ENCODE measurements at places on chromosomes 5 and 9.

DNA sequence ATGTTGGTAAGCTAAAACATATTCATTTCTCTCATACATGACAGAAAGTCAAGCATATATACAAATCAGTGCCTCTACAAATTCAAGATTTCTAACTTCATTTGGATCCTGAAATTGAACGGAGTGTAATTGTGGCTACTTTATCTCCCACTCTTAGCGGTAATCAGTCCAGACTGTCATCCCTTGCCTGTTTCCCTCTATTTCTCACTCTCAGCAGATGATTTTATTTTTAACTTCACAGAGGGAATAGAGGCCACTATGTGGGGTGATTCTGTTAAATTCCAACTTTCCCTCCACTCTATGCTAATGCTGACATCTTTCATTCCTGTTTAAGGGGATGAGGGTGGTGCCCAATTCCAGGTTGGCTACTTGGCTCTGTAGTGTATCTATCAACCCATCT lies 153.8 kb upstream of the KCNN2 start:
- no peak for DNase-seq

- DNase-seq: no peak
Observed at GRCh38 chr5:86970361-86970760, 297.3 kb upstream of the RASA1 start.

DNA sequence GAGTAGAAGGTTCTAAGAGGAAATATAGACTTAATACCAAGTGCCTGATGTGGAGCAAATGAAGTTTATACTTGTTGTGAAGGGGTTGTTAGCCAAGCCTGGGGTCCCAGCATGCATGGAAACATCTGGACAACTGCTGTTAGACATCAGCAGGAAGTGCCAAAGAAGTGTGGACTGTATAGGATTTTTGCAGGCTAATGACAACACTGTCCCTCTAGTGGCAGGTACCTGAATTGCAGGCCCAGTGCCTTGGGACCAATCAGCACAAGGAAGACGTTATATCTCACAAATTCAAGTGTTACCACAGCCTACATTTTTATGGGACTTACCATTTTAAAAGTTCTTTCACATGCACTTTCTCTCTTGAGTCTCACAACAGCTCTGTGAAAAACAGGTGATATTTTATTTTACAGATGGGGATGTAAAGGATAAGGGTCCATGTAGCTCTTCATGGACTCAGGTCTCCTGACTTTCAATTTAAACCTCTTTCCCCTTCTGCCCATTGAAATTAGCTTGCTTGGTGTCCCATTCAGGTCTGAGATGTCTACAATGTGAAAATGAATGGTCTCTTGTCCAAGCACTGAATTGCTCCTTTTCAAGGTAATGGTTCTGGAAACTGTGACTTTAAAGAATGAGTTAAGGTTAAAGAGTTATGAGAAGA lies 89.0 kb upstream of the MAP1B start:
- DNase-seq: peak; percentile 26

DNA sequence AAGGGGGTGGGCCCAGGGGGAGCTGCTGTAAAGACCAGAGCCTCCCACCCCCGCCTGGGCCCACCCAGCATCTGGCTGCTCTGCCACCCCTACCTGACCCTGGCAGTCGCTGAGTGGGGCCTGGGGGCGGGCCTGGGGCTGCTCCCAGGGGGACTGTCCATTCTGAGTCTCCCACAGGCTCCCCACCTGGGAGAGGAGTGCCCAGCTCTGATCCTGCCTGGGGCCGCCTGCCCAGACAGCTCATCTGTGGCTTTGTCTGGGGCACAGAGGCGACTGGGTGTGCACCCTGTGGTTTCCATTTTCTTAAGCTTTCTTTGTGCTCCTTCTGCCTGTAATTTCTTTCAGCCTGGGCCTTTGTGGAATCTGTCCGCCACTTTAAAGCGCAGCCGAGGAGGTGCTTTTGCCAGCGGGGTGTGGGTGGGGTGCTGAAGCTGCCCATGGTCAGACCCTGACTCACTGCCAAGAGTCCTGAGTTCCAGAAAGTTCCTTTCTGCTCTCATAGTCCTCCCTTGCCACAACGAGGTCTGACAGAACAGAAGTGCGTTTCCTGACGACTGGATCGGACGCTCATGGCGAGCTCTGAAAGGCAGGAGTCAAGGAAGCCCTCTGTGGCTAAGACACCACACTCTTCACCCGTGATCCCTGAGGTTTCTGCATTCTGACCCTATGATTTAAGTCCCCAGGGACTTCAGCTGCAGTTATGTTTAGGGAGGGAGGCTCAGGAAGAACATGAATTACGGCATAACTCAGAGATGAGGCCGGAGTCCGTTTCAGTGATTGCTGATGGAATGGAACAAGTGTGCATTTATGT lies 225.0 kb downstream of the FANCC start:
- DNase-seq: no peak

DNA sequence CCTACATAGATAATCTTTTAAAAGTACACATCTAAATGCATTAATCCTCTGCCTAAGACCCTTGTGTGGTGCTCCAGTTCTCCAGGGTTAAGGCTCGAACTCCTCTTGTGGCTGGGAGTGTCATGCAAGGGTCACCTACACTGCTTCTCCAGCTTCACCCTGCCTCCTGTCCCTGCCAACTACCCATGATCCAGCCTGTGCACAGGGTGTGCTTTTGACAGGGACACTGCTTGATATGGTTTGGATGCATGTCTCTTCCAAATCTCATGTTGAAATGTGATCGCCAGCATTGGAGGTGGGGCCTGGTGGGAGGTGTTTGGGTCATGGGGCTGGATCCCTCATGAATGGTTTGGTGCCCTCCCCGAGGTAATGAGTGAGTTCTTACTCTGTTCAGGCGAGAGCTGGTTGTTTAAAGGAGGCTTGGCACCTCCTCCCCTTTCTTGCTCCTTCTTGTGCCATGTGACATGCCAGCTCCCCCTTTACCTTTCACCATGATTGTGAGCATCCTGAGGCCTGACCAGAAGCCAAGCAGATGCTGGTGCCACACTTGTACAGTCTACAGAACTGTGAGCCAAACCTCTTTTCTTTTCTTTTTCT lies 48.5 kb downstream of the SLC22A5 start:
- DNase-seq: no peak

- DNase-seq: no peak
Observed at GRCh38 chr9:109149089-109149488, 18.0 kb downstream of the FRRS1L start.

DNA sequence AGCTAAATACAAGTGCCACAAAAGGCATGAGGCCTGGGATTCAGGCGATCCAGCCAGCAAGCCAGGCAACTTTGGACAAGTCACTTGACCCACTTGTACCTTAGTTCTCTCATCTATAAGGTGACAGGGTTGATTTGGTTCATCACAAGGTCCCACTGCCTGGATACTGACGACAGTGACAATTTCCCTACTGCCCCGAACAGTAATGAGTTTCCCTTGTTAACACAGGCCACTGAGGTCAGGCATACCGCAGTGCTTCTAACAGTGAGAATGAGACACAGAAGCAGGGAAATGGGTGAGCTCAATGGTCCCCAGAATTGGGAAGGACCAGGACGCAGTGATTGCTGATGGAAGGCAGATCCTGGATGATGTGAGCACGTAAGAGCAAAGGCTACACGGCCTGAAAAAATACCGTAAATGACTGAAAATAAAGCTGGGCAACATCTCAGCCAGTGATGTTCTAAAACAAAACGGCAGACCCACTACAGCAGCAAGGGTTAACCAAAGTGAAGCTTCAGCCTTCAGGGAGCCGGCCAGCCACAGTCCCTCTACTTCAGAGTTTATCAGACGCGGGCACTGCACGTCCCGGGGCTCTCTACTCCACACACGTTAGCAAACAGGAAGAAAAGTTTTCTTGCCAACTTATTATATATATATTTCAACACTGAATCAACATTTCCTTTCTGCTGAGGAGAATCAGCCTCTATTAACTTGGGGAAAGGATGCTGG lies 846 bp downstream of the MGAT1 start:
- no peak for DNase-seq

DNA sequence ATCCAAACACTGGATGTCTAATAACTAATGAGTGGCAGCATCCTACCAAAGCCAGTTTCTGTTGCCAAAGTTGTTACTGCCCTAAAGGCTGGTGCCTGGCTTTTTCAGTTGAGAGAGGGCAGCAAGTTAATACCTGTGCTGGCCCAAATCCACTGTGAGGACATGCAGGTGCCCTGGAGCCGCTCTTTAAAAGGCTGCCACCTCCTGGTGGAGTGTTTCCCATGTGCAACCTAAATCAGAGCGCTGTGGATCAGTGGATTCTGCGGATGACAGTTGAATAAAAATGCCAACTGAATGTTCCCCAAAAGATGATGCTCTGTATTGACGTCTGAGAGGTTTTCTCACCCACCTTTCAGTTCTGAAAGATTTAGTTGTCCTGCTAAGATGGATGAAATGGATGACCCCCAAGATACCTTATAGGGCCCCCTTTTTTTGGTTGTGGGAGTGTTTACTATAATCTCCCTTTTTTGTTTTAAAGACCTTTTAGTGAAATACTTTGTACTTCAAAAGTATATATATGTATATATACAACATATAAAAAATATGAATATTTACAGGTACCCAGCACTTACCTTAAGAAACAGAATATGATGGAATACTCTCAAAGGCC lies 146.4 kb downstream of the EGFLAM start:
- no peak for DNase-seq

- no peak for DNase-seq
Observed at GRCh38 chr5:14266686-14267085, 123.5 kb downstream of the TRIO start.

DNA sequence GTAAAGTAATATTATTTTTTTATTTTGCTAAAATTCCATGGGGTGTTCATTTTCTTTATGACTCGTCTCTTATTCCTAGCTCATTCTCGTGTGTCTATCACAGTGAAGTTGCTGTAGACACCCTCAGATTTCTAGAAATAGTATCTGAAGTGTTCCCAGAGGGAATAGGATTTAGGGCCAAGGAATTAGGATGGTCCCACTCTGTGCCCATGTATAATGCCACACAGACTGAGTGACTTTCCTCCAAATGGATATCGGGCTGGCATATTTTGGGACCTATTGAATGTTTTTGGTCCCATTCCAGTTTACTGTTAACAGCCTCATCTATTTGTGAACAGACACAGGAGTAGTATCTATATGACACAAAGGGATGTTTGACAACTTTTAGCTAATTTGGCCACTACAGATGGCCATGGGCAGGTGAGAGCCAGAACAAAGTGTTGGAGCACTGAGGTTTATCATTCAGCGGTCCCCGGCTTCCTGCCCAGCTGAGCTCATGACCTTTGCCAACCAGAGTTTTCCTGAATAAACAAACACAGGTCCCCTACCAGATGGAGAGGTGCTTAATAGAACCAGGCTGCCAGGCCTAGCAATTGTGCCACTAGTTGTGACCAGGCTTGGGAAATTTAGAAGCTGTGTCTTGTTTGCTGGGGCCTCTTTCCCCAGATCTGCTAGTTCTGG lies 46.9 kb downstream of the MAP1B start:
- no peak for DNase-seq

GRCh38 chr5:168047043-168047668 lies 244.3 kb upstream of the WWC1 start:
- no peak for DNase-seq

GRCh38 chr9:31119890-31120454 lies 1264.5 kb upstream of the ACO1 start:
- DNase-seq: peak; percentile 1

GRCh38 chr5:115531787-115532367 lies 12.7 kb downstream of the FEM1C start:
- DNase-seq: no peak

DNA sequence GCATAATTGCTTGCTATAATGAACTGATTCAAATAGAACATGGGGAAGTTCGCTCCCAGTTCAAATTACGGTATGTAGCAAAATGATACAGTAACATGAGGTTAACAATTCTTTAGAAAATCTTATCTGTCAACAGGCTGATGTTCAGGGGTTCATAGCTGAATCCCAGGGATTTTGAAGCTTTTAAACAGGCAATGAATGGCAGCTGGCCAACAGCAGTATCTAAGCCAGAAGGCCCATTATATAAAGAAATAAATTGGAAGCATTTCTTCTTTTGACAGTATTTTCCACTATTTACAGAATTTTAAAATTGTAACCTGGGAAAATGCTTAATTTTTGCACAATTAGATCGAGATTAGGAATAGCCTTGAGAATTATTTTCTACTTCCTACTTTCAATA lies 126.8 kb downstream of the PDE8B start:
- no peak for DNase-seq

DNA sequence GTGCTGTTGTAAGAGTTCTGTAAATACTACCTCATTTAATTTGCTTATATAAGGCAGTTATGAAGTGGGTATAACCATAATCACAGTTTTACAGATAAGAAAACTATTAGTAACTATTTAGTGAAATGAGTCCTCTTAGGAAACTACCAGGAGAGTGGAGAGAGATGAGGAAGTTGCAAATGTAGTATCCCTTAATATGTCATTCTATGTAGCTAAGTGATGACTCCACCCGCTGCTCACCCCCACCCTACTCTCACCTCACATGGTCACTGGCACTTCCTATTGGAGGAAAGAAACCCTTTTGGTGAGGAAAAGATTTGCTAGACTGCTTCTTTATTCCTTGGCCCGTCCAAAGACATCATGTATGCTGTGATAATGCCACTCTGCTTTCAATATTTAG lies 241.8 kb upstream of the SLC24A2 start:
- DNase-seq: no peak

- no peak for DNase-seq
Observed at GRCh38 chr5:126753227-126753626, 23.7 kb upstream of the LMNB1 start.

- no peak for DNase-seq
Observed at GRCh38 chr5:61353293-61353692, 21.2 kb downstream of the ZSWIM6 start.

DNA sequence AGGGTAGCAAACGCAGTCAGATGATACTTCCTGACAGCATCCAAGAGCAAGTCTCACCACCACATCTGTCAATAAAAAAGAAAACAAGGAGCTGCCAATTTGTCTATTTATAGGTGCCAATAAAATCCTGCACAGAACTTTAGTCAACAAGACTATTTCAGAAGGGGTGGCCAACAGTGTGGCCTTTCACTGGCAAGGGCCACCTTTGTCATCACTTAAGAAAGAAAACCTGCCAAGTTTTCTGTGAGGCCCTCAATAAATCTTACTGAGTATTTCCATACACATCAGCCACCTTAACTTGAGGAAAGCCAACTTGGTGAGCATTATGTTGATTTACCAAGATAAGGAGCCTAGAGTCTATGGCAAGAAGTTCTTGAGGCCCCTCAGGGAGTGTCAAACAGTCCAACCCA lies 312.3 kb downstream of the ENC1 start:
- no peak for DNase-seq

DNA sequence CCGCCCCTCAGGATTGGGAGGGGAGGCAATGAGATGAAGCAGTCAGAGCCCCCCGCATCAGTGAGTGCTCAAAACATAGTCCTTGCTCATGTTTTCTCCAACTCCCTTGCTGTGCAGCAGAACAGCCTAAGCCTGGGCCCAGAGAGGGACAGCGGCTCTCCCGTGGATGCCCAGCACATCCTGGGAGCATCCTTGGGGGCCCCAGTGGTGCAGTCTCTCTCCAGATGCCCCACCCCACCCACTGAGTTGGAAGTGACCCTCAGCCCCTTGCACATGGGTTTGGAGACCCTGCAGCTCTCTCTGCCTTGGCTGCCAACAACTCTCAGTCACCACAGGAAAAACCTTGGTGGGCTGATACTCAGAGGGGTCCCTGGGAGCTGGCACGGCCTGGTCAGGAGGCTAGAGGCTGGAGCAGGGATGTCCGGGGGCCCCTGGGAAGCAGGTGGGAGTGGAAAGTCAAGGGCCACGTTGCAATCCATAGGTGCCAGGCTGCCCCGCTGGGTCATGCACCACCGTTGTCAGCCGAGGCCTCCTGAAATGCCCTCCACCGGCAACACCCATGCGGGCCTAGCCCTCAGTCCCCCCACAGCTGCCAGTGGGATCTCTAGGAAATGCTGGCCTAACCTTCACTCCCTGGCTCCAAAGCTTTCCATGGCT lies 242.5 kb downstream of the PBX3 start:
- no peak for DNase-seq

Data from stimulated activated CD8-positive, alpha-beta memory T cell treated with anti-CD3 and anti-CD28 coated beads, Interleukin-7, amount 100 ng/mL, for 4 hours (primary cell).